ENCODE measurements at places on chromosomes 3 and 15.

GRCh38 chr3:156389449-156389950 lies 165.4 kb downstream of the SSR3 start:
- H3K36me3 ChIP-seq = no peaks in the 10 kb centered on the region
- DNase-seq = no peak
- no peaks in the 10 kb centered on the region for H3K27me3 ChIP-seq
- no peak overlapping the region for H3K4me3 ChIP-seq

- no peaks in the 10 kb centered on the region for H3K36me3 ChIP-seq
- H3K4me1 ChIP-seq = no peaks in the 10 kb centered on the region
- DNase-seq = no peak
- H3K27ac ChIP-seq = no peak overlapping the region
Measured at GRCh38 chr3:194761384-194761783, 75.7 kb downstream of the FAM43A start.

- DNase-seq = no peak
- no peaks in the 10 kb centered on the region for H3K36me3 ChIP-seq
- H3K27me3 ChIP-seq = no peaks in the 10 kb centered on the region
- H3K27ac ChIP-seq = no peak overlapping the region
- H3K4me1 ChIP-seq = peaks cover 12% of the 10 kb centered on the region
- no peak overlapping the region for H3K4me3 ChIP-seq
Measured at GRCh38 chr15:29266052-29266582, 3.5 kb downstream of the NSMCE3 start.

GRCh38 chr3:59372346-59372745 lies 322.5 kb upstream of the CFAP20DC start:
- no peak overlapping the region for H3K4me3 ChIP-seq
- no peaks in the 10 kb centered on the region for H3K36me3 ChIP-seq
- no peaks in the 10 kb centered on the region for H3K4me1 ChIP-seq
- no peak overlapping the region for H3K27ac ChIP-seq
- DNase-seq = no peak
- no peaks in the 10 kb centered on the region for H3K27me3 ChIP-seq

- H3K4me3 ChIP-seq = no peak overlapping the region
- no peak overlapping the region for H3K27ac ChIP-seq
- H3K36me3 ChIP-seq = no peaks in the 10 kb centered on the region
- H3K27me3 ChIP-seq = no peaks in the 10 kb centered on the region
- no peaks in the 10 kb centered on the region for H3K4me1 ChIP-seq
Measured at GRCh38 chr3:146308222-146308621, 57.3 kb upstream of the PLSCR4 start.

DNA sequence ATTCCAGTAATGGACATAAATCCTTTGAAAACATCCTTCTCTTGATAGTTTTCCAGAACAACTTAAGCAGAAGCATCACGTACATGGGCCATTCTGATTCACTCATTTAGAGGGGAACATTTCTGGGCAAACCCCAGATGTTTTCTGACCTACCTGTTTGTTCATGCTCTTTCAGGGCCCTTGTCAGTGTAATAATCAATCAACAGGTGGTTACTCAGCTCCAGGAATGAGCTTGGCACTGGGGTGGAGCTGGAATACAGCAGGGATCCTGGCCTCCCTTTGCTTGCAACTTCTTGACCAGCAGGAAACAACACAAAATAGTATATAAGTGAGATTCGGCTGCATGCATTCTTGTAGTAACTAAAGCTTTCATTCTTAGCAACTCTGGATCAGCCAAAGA lies 9.2 kb upstream of the UBE2E1 start:
- H3K4me3 ChIP-seq = no peak overlapping the region
- H3K4me1 ChIP-seq = no peaks in the 10 kb centered on the region
- H3K27me3 ChIP-seq = no peaks in the 10 kb centered on the region

DNA sequence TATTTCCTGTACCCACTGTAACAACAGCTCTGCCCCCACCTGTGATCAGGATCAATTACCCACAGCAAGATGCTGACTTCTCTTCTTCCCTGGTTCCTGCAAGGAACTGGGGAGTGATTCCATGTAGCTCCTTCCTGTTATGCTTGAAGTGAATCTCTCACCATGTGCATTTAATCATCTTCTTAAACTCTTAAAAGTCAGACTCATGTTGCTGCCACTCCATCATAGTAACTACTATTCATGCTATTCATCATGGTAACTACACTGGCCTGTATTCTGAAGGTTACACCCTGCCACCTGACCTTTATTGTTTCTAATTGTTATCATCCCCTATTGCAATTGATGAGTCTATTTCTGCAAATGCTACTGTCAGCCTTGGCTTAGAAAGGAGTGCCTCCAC lies 89.5 kb downstream of the SUCNR1 start:
- no peaks in the 10 kb centered on the region for H3K36me3 ChIP-seq
- H3K4me3 ChIP-seq = no peak overlapping the region
- no peak overlapping the region for H3K27ac ChIP-seq
- H3K27me3 ChIP-seq = no peaks in the 10 kb centered on the region
- no peaks in the 10 kb centered on the region for H3K4me1 ChIP-seq

DNA sequence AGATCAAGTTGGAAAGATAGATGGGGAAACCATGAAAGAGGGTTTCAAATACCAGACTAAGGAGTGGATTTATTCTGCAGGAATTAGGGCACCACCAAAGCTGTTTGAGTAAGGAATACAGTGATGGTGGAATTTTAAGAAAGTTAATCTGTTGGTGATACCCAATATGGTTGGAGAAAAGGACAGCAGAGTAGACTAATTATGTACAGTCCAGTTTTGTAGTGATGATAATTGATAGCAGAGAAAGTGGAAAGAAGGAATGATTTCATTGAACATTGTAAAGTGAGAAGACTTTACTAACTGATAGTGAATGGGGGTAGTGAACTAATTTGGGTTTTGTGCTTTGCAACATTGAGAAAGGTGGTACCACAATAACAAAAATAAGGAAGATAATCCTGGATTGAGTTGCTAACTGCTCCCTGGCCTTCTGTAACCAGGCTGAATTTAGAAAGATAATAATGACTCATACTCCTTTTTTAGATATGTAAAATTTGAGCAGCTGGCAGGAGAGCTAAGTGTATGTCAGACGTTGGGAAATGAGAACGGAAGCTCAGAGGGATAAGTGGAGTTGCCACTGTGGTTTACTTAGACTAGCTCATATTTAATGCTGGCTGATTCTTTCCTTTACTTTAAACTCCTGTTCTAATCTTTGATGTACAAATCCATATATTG lies 16.9 kb downstream of the TCAIM start:
- H3K27ac ChIP-seq = no peak overlapping the region
- H3K36me3 ChIP-seq = peaks cover 3% of the 10 kb centered on the region
- DNase-seq = no peak
- no peaks in the 10 kb centered on the region for H3K4me1 ChIP-seq
- H3K27me3 ChIP-seq = no peaks in the 10 kb centered on the region
- H3K4me3 ChIP-seq = no peak overlapping the region

- H3K36me3 ChIP-seq = no peaks in the 10 kb centered on the region
- H3K27me3 ChIP-seq = peaks cover 8% of the 10 kb centered on the region
- H3K27ac ChIP-seq = no peak overlapping the region
Measured at GRCh38 chr3:127457094-127457475, 133.4 kb downstream of the TPRA1 start.

DNA sequence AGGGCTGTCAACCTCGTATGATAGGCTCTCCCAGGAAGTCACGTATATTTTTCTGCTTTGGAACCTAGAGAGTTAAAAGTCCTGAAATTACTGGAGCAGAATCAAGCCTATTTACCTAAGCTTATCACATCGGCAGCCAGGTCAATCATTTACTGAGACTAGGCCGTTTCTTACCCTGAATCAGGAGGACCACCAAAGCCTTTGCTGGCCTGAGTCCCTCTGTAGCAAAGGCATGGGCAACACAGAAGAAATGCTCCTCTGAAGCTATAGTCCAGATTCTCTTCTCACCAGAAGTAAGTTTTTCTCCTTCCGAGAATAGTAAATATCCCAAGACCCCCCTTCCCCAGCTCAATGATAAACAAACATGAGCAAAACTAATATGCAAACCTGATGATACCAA lies 125.9 kb upstream of the PHLDB2 start:
- no peaks in the 10 kb centered on the region for H3K4me1 ChIP-seq
- H3K36me3 ChIP-seq = no peaks in the 10 kb centered on the region
- H3K27me3 ChIP-seq = no peaks in the 10 kb centered on the region

DNA sequence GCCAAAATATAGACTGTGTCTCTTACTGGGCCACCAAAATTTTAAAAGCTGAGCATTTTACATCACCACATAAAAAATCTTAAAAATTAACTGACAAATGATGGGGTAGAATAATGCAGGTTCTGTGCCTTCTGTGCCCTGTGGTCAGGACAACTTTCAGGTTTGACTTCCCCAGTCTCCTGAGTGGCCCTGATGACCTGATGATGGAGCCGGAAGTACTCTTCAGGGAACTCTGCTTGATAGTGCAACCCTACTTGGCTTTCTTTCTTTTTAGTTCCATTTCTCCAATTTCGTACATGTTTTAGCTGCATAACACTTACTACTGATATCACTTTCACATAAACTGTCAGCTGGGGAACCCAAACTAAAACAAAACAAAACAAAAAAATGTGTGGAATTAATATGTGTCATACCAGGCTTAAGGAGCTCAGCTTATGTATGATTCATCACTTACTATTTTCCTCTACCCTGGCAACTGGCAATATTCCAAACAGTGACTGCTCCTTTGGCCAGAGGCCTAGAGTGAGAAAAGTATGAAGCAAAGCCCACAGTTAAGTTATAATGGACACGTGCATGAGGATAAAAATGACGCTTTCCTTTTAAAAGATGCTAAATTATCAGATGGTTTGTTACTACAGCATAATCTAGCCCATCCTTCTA lies 194.3 kb downstream of the BCHE start:
- H3K4me1 ChIP-seq = no peaks in the 10 kb centered on the region
- H3K27me3 ChIP-seq = no peaks in the 10 kb centered on the region
- H3K4me3 ChIP-seq = no peak overlapping the region
- H3K36me3 ChIP-seq = no peaks in the 10 kb centered on the region
- no peak overlapping the region for H3K27ac ChIP-seq

- H3K27ac ChIP-seq = no peak overlapping the region
- no peaks in the 10 kb centered on the region for H3K27me3 ChIP-seq
- H3K36me3 ChIP-seq = no peaks in the 10 kb centered on the region
- H3K4me1 ChIP-seq = no peaks in the 10 kb centered on the region
Measured at GRCh38 chr3:134652409-134652831, 1.6 kb upstream of the KY start.

DNA sequence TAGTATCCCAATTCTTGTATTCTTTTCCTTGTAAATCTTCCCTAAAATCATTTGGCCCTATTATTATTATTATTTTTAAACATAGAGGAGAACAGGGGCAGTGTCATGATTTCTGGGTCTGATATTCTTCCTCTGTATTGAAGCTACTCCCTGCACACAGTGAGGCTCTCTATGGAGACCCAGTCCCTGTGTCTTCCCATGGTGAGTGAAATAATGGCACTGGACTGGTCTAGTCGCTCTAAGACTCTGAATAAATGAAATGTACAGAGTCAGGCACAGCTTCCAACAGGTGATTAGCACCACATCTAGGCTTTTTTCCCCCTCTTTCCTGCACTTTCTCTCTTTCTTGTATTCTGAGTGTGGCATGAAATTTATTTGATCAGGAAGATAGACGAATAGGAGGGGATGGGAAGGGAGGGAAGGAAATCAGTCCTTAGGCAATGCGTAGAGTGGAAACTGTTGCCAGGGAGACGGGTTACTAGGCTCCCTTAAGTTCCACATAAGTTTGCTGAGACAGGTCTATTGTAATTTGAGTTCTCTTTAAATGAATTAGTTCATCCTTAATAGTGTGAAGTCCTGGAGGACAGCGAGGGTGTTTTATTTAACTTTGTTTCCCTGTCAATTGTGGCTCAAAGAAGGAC lies 49.0 kb upstream of the NDN start:
- no peaks in the 10 kb centered on the region for H3K4me1 ChIP-seq
- no peaks in the 10 kb centered on the region for H3K27me3 ChIP-seq
- no peak for DNase-seq
- H3K36me3 ChIP-seq = no peaks in the 10 kb centered on the region
- no peak overlapping the region for H3K4me3 ChIP-seq
- H3K27ac ChIP-seq = no peak overlapping the region

- no peak for DNase-seq
- no peaks in the 10 kb centered on the region for H3K27me3 ChIP-seq
- H3K4me1 ChIP-seq = no peaks in the 10 kb centered on the region
- H3K27ac ChIP-seq = no peak overlapping the region
- no peaks in the 10 kb centered on the region for H3K36me3 ChIP-seq
Measured at GRCh38 chr15:55685286-55685685, 57.7 kb downstream of the PRTG start.

- H3K27me3 ChIP-seq = no peaks in the 10 kb centered on the region
- H3K4me3 ChIP-seq = no peak overlapping the region
- no peak for DNase-seq
- H3K4me1 ChIP-seq = no peaks in the 10 kb centered on the region
- H3K36me3 ChIP-seq = no peaks in the 10 kb centered on the region
Measured at GRCh38 chr15:58392611-58393161, 39.1 kb upstream of the LIPC start.

DNA sequence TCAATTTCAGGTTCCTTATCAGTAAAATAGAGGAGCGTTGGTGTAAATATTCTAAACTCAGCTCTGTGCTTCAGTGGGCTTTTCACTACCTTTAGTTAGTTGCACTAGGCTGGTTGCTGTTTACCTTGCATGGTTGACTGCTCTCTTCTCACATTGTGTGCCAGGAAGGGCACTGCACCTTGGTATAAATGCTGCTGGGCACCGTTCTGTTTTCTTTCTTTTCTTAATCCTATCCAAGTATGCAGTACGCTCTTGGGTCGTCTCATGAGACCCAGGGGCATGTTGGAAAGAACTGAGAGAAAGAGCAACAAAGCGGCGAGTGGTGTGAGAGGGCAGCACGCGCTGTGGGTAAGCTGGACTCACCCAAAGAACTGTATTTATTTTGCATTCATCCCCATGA lies 22.4 kb downstream of the KCNMB2 start:
- no peaks in the 10 kb centered on the region for H3K27me3 ChIP-seq
- no peak overlapping the region for H3K27ac ChIP-seq
- H3K4me3 ChIP-seq = no peak overlapping the region
- no peak for DNase-seq
- H3K4me1 ChIP-seq = no peaks in the 10 kb centered on the region

Measured in naive thymus-derived CD4-positive, alpha-beta T cell (primary cell).